Stimulated activated CD8-positive, alpha-beta memory T cell treated with anti-CD3 and anti-CD28 coated beads, Interleukin-4, amount 100 ng/mL, for 1 hour (primary cell): ENCODE measurements at places on chromosomes 5 and 9.
A peak's percentile ranks its signal among the peaks of the same experiment; 100 is the strongest.

DNA sequence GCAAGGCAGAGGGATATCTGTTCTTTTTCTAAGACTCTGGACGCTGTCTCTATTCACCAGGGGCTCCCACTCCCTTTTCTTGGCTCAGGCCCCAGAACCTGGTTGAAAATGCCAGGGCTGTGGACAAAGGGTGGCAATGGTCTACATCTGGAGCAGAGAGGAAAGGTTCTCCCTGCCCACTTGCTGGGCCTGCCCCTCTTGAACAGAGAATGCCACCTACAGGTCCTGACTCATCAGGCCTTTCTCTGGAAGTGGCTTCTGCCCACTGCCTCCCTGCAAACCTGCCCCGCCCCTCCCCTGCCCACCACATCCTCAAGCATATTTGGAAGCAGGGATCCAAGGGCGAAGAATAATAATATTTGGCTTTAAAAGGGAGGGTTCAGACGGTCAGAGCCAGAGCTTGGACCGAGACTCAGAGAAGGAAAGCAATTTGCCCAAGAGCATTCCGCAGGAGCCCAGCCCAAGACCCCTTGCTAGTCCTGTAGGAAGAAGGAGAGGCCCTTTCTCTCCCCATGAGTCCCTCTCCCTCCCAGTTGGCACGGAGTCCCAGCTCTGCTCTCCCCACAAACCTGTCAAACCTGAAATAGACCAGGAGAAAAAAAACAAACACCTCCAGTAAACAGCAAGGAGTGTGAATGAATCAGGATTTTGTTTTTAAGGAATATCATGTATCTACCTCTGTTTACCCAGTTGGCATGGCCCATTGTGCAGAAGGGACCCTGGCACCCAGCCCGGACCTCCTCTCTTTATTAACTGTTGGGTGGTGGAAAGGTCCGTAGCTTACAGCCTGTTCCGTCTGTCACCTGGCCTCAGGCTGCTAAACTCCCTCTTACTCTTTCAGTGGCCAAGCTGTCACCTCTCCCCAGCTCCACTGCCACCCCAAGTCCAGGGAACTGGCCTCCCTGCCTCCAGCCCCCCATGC is 37.7 kb upstream of the STXBP1 start:
- DNase-seq, result no peak

DNA sequence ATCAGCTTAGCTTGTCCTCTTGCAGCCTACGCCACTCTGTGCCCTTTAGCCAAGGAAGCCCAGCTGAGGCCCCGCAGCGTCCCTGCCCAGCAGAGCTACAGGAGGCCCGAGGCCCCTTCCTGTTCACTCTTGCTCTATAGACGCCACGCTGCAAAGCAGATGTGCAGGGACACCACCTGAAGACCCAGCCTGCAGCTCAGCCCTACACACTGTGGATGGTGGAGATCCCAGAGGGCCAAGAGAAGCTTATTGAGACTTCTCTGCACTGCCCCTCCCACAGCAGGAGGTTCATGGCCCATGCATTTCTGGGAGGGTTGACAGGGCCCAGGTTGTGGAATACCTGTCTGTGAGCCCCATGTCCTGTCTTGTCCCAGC is 33.6 kb downstream of the IRF1 start:
- DNase-seq, result no peak

GRCh38 chr5:1723476-1723875 is 76.2 kb downstream of the MRPL36 start:
- DNase-seq, result no peak

DNA sequence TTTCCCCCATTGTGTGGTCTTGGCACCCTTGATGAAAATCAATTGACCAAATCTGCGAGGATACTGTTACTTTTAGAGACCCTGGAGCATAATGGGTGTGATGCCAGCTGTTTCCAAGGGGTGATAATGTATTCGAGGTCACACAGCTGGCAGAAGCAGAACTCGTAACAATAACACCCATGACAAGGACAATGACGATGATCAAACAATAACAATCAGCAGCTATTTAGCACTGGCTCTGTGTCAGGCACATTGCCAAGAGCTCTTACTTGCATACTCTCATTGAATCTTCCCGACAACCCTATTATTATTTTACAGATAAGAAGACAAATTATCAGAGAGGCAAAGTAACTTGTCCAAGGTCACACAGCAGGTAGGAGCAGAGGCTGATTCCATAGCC is 223.7 kb upstream of the MSX2 start:
- DNase-seq, result no peak

GRCh38 chr9:113484258-113484730 is 20.8 kb downstream of the RGS3 start:
- no peak for DNase-seq

DNA sequence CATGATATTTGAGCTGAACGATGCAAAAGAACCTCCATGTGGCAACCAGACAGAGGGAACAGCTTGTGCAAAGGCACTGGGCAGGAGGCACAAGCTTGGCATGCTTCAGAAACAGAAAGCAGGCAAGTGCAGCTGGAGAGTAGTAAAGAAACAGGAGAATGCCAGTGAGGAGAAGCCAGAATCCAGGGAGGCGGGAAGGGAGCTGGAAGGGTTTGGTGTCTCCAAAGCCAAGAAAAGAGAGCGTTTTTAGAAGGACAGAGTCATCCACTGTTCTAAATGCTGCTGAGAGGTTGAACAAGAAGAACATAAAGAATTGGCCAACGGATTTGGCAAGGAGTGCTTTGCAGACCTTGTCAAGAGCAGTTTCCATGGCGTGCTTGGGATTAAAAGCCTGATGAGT is 124.7 kb downstream of the TLE1 start:
- DNase-seq, result no peak

- no peak for DNase-seq
These were observed 52.3 kb upstream of the RPL26L1 start for GRCh38 chr5:172906888-172907287.

GRCh38 chr5:40436535-40437237 is 243.0 kb upstream of the PTGER4 start:
- no peak for DNase-seq

DNA sequence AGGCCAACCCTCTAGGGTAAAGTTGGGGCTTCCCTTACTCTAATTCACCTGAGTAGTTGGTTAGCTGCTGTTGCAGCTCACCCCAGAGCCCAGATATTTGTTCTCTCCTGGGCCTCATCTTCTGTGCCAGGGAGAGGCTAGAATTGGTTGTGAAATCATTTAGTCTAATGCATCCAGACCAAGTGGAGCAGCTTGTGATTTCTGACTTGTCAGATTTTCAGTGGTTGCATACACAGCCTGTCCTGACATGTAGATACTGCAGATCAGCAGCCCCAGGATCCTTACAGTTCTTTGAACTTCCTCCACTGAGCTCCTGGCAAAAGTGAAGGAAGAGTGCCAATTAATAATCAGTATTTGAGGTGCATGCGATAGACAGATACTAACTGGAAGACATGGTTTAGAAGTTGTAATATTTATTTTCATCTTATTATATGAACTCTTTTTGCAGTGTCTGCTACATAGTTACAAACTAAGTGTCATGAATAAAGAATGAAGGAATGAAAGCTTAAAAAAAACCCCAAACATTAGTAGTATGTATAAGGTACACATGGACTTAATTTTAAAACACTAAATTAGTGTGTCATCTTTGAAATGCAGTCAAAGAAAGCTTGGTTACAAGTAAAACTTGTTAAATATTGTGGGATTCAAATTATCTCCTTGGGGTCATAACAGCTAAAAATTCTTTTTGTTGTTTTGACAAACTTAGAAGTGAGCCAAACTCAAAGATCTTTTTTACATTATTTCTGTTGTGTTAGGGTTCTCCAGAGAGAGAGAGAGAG is 128.5 kb downstream of the VPS13A start:
- DNase-seq, result no peak

DNA sequence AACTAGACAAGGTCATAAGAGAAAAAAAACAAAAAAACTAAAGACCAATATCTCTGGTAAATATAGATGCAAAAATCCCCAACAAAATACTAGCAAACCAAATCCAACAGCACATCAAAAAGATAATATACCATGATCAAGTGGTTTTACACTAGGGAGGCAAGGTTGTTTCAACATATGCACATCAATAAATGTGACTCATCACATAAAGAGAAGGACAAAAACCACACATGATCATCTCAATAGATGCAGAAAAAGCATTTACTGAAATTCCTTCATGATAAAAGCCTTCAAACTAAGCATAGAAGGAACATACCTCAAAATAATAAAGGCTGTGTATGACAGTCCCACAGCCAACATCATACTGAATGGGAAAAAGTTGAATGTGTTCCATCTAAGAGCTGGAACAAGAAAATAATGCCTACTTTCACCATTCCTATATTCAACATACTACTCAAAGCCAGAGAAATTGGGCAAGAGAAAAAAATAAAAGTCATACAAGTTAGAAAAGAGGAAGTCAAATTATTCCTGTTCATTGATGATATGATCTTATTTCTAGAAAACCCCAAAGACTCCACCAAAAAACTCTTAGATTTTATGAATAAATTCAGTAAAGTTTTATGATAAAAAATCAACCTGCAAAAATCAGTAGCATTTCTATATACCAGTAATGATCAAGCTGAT is 72.2 kb upstream of the FAM169A start:
- no peak for DNase-seq

DNA sequence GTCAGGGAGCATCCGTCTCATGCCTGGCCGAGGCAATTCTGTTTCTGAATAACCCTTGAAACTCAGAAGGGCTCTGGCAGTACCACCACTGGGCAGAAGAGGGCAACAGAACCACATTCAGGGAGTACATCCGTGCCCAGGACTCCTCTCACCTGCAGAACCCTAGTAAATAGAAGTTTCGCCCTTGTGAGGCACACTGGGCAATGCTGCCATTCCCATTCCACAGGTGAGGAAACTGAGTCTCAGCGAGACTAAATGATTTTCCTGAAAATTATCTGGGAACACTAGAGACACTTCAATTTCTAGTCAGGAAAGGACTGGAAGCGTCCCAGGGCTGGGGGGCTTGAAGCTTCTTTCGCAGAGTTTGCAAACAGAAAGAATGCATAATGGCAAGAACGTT is 74.7 kb downstream of the FGF1 start:
- peak; percentile 31 for DNase-seq

GRCh38 chr9:134570711-134571325 is 70.8 kb upstream of the COL5A1 start:
- no peak for DNase-seq

DNA sequence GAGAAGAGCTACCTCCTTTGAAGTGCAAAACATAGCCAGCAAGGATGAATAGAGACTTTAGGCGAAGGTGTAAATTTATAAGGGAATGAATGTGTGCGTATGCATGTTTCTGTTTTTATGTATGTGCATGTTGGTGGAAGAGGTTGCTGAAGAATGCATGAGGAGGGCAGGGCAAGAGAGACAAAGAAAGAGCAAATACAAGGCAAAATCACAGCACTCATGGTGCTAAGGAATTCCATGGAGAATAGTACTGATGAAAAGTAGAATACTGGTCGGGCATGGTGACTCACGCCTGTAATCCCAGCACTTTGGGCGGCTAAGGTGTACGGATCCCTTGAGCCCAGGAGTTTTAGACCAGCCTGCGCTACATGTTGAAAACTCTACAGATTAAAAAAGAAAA is 762.1 kb upstream of the PTPRD start:
- DNase-seq, result no peak

GRCh38 chr5:116281309-116281708 is 196.5 kb downstream of the COMMD10 start:
- no peak for DNase-seq

- DNase-seq, result no peak
These were observed 1.8 kb upstream of the ACTL7B start for GRCh38 chr9:108857572-108857971.

GRCh38 chr5:34007201-34007620 is 639 bp downstream of the AMACR start:
- DNase-seq, result no peak

GRCh38 chr5:169185626-169186025 is 115.3 kb downstream of the SLIT3 start:
- no peak for DNase-seq

DNA sequence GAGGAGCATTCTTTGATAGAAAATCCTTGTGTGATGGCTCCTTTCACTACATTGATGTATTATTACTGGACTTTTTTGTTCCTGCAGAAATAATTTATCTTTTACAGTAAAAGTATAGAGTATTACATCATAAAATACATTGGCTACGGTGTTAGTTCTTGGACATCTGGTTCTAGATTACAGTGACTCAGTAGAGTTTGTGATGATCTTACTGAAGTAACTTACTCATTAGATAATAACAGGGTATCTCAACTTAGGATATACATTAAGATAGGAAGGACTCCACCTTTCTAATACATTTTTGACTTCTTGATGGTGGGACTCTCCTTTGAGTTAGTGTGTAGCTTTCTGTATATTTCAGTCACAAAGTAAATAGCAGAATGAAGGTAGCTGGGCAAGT is 59.1 kb downstream of the ZNF462 start:
- no peak for DNase-seq

DNA sequence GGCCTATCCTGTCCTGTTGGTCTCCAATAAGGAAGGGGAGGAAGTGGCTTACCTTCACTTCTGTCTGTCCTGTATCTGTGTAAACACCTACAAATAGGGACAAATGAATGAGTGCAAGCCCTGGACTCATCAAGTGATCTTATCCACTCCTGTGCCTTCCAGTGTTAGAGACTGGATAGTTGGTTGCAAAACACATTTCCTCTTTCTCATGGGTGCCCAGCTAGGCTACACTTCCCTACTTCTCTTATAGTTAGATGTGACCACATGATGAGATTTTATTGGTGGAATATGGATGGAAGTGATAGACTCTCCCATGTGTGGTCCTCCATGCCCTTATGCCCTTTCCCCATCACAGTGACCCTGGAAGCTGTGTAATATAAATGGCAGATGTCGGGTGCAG is 16.9 kb upstream of the PFDN1 start:
- no peak for DNase-seq

DNA sequence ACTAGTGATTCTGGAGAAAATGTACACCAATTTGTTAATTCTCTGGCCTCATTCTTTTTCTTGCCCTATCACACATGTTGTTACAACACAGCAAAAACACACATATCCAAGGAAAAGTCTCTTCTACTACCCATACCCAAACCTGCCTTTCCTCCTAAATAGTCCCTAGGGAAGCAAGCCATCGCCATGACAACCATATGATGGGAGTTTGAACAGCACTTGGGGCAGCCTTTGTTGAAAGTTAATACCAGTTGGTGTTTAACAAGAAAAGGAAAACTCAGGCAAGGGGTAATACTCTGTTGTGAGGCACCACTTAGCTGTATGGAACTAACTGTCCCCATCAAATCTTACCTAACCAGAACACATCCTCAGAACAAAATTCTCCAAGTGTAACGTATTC is 1.7 kb downstream of the TRPM3 start:
- DNase-seq, result no peak

DNA sequence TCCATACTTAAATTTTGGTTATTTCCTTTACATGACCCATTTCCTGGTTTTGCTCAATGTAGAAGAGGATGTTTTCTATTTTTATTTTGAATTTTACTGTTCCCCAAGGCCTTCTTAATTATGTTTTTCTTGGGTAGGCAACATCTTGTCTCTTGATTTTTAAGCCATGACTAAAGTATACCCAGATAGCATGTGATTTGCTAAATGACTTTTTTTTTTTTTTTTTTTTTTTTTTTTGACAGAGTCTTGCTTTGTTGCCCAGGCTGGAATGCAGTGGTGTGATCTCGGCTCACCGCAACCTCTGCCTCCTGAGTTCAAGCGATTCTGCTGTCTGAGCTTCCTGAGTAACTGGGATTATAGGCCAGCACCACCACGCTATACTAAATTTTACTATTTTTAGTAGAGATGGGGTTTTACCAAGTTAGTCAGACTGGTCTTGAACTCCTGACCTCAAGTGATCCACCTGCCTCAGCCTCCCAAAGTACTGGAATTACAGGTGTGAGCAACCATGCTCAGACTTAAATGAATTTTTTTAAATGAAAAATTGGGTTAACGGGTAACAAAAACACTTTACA is 198.6 kb upstream of the DAB2 start:
- no peak for DNase-seq
